ENCODE measurements at places on chromosomes 5 and 9.

- no peak for DNase-seq
These were observed 380.8 kb downstream of the SPATA31D1 start for GRCh38 chr9:82369251-82369945.

DNA sequence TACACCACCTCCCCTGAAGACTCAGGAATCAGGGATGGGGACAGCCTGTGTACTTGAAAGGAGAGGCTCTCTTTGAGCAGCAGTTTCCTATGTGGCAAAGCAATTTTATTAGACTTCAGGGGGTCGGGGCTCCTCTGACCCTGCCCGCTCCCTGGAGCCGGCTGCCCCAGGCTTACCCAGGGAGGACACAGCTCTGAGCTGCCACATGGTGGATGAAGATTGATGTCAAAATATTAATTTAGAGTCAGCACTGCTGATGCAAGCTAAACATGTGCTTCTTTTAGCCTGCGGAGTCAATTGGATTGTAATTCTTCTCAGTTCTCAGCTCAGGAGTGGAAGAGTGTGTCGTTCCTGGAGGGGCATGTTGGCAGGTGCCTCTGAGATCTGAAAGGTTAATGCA, 606.1 kb downstream of the KIF4B start:
- no peak for DNase-seq

DNA sequence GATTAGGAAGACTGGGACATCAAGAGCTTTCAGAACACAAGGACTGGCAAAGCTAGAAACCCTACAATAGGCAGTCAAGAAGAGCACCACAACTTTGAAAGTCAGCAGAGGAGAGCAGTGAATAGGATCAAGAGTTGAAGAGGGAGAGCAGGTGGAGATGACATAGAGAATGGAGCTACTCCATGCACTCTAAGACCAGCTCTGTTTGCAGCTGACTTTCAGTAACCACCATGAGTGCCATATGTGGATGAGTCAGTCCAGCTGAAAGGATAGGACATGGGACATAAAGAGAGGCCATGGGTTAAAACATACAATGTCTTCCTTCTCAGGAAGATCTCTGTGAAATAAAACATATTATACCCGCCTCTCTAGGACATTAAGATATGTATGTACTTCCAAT, 289.1 kb upstream of the KLF4 start:
- no peak for DNase-seq

- peak; percentile 34 for DNase-seq
These were observed 28.3 kb downstream of the JAK2 start for GRCh38 chr9:5013374-5013773.

- peak; percentile 88 for DNase-seq
These were observed 1.8 kb downstream of the MARCHF6 start for GRCh38 chr5:10355071-10355889.

DNA sequence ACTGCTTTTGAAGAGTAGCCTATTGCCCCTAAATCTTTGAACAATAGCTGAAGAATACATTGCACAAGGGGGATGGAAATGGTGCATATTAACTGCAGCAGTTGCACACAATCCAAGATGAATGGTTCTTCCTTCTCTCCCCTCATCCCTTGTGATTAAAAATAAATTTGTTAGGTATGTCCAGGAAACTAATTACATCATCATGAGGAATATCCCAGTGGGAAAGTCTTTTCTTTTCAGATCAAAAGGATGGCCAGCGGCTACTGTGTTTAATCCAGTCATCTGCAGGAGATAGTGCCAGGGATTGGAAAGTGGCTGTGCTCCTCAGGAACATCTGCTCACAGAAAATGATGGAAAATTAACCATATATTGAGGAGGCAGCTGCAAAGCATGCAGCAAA, 508.4 kb upstream of the SEMA6A start:
- no peak for DNase-seq

- no peak for DNase-seq
These were observed 211.7 kb downstream of the ENC1 start for GRCh38 chr5:74428876-74429275.

- no peak for DNase-seq
These were observed 19.1 kb downstream of the CAMK4 start for GRCh38 chr5:111243318-111243717.

DNA sequence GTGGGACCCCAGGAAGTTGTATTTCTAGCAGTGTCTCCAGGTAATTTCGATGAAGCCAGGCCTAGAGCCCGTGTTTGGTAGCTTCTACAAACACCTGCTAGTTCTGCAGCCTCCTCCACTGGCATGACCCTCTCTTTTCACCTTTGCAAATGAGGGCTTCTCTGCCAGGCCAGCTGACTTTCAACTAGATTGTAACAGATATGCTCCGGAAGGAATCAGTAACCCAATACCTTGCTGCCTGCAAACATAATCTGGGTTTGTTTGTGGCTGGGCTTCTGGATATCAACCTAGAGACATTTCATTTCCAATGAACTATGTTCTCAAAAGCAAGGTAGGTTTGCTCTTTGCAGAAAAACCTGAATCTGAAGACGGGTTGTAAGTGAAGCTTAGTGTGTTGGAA, 354.8 kb downstream of the DMRT2 start:
- DNase-seq: no peak

GRCh38 chr5:16135003-16135402, 44.6 kb downstream of the MARCHF11 start:
- DNase-seq: no peak

GRCh38 chr9:6410633-6411032, 2.4 kb upstream of the UHRF2 start:
- no peak for DNase-seq

DNA sequence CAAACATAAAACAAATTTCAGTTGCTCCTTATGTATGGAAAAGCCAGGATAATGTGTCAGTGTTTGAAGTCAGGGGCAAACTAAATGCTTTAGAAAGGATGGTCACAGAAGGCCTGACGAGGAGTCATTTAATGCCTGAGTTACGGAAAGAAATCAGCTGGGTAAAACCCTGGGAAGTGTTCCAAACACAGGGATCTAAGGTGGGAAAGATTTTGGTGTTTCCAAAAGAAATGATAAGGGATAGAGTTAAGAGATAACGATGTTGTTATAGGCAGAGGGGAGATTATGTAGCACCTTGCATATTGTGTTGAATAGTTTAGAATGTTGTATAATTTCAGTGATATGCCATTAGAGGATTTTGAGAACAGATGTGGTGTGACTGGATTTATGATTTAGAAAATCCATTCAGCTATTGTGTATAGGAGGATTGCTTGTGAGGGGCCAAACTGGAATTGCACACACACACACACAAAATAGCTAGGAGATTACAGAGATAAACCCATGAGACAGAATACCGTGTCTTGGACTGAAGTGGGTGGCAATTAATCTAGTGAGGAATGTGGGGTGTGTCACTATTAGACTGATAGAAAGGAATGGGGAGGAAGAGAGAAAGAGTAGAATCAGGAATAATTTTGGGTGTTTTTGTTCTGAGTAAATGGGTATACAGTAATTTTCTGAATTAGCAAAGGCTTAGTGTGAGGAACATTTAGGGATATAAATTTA, 274.2 kb upstream of the DAB2 start:
- peak; percentile 32 for DNase-seq

DNA sequence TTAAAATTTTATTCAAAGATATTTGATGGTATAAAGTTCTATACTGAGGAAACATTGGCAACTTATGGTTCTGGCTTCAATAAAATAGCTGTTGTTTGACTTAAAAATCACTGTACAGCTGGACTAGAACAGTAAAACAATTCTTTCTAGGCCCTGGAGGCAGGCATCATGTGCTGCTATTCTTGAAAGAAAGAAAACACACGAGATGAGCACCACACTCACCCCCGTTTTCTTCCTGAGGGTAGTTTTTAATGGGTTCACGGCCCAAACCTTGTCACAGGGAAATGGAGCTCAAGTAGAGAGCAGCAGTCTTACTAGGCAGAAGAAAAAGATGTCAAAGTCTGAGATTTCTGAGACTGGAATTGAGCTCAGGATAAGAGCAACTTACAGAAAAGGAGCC, 68.0 kb downstream of the FSTL4 start:
- no peak for DNase-seq

- DNase-seq: no peak
These were observed 762 bp downstream of the CACNA1B start for GRCh38 chr9:137878146-137878941.

GRCh38 chr5:4050203-4050602, 454.6 kb downstream of the IRX1 start:
- DNase-seq: no peak
